ENCODE measurements at places on chromosomes 13 and 19. TPM values are rescaled to one million over a fixed set of nuclear protein-coding genes. Genes with fewer than 3 reads are reported as not detected.

VSTM2B gene
- not detected for total RNA-seq

SIAH3 gene
- not detected for total RNA-seq

IRGC gene
- total RNA-seq: not detected

HSPH1 gene
- total RNA-seq: 105 TPM

FBN3 gene
- 0.05 TPM for total RNA-seq

PROZ gene
- total RNA-seq: not detected

DNA sequence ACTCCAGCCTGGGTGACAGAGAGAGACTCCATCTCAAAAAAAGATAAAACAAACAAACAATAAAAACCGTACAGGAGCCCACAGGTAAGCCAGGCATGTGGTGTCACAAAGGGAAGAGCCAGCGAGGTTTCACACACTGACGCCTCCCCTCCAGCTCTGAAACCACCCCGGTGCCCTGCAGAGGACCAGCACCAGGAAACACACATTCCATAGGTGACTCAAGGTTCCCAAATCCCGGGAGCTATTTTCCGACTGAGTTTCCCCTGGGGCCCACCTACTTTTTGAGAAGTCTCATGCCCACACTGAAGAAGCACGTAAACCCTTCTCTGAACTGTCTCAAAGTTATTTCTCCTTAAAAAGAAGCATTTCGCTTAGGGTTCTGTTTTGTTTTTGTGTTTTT is 40.3 kb downstream of the RHPN2 start:
- peaks cover 47% of the 10 kb centered on the region for H3K4me1 ChIP-seq
- H3K36me3 ChIP-seq: peaks cover 12% of the 10 kb centered on the region
- H3K4me3 ChIP-seq: no peak overlapping the region
- no peaks in the 10 kb centered on the region for H3K27me3 ChIP-seq
- peak overlapping the region; percentile 85 for H3K27ac ChIP-seq
- DNase-seq: peak; percentile 73

DNA sequence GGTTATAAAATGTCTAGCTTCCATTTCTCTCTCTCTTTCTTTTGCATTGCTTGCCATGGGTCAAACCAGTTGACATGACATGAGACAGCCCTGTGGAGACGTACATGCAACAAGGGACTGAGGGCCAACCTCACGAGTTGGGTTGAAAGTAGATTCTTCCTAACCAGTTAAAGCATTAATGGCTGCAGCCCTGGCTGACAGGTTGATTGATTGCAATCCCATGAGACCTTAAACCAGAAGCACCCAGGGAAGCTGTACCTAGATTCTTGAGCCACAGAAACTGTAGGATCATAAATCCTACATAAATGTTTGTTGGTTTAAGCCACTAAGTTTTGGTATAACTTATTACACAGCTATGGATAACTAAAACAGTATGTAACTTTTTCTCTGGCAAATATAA is 373.8 kb downstream of the DACH1 start:
- no peak overlapping the region for H3K4me3 ChIP-seq
- H3K27me3 ChIP-seq: no peaks in the 10 kb centered on the region
- H3K4me1 ChIP-seq: no peaks in the 10 kb centered on the region
- no peak for DNase-seq
- H3K36me3 ChIP-seq: no peaks in the 10 kb centered on the region
- no peak overlapping the region for H3K27ac ChIP-seq

- H3K4me1 ChIP-seq: peaks cover 43% of the 10 kb centered on the region
- DNase-seq: peak; percentile 15
- peak overlapping the region; percentile 86 for H3K4me3 ChIP-seq
- no peaks in the 10 kb centered on the region for H3K36me3 ChIP-seq
These were observed 1.4 kb downstream of the DCUN1D2 start for GRCh38 chr13:113489171-113489548.

DNA sequence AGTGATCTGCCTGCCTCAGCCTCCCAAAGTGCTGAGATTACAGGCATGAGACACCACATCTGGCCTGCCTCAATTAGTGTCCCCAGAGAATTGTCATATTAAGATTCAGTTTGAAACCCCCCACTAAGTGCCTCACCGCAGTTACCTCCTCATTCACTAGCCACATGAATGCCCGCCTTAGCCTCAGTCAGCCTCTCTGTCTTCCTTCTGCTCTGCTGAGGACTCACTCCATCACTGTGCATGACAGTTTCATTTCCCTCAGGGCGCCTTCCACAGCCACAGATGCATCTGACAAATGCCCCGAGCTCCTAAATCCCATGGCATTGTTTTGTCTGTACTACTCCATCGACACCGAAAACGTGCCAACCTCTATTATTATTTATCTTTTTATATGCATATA is 23.3 kb downstream of the MIPEP start:
- no peaks in the 10 kb centered on the region for H3K4me1 ChIP-seq
- no peaks in the 10 kb centered on the region for H3K27me3 ChIP-seq
- no peaks in the 10 kb centered on the region for H3K36me3 ChIP-seq

DNA sequence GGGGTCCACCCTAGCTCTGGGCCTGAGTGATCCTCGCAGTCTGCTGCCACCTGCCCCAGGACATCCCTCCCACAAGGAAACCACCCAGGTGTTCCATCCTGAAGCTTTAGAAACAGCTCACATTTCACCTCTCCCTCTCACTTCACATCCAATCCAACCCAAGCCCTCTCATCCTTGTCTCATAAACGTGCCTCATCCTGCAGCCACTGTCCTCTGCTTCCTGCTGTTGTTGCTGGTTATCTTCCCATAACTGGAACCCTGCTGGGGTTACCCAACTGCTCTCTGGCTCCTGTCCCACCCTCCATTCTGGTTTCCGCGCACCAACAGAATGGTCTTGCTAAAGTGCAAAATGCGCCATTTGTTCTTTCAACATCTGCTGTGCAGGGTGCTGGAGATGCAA is 59.7 kb upstream of the MTIF3 start:
- H3K27ac ChIP-seq: no peak overlapping the region
- H3K4me3 ChIP-seq: no peak overlapping the region
- H3K27me3 ChIP-seq: peaks cover 84% of the 10 kb centered on the region

GRCh38 chr13:111123221-111123620 is 8.1 kb downstream of the ARHGEF7 start:
- H3K4me3 ChIP-seq: no peak overlapping the region
- no peaks in the 10 kb centered on the region for H3K36me3 ChIP-seq
- H3K27me3 ChIP-seq: peaks cover 93% of the 10 kb centered on the region
- H3K27ac ChIP-seq: no peak overlapping the region
- H3K4me1 ChIP-seq: no peaks in the 10 kb centered on the region

GRCh38 chr13:36190771-36191170 is 23.6 kb downstream of the SOHLH2 start:
- peaks cover 23% of the 10 kb centered on the region for H3K4me1 ChIP-seq
- H3K36me3 ChIP-seq: no peaks in the 10 kb centered on the region
- no peaks in the 10 kb centered on the region for H3K27me3 ChIP-seq
- DNase-seq: no peak

DNA sequence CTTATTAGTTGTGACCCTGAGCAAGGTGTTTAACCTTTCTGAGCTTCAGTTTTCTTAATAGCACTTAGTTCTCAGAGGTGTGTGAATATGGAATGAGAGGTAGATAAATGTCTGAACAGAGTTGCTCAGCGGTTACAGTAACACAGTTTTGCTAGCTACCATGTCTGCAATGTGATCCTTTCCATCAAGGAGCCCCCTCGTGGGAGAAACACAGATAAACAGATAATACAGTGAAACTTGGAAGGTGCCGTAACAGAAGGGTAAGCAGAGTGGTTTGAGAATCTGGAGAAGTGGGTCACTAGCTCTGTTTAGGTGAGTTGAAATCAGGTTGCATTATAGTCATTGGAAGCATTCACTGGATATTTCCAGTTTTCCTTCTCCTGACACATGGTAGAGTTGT is 38.9 kb downstream of the IRS2 start:
- H3K4me3 ChIP-seq: no peak overlapping the region
- no peaks in the 10 kb centered on the region for H3K27me3 ChIP-seq
- H3K36me3 ChIP-seq: peaks cover 27% of the 10 kb centered on the region
- H3K4me1 ChIP-seq: peaks cover 43% of the 10 kb centered on the region
- H3K27ac ChIP-seq: peak overlapping the region; percentile 33

DNA sequence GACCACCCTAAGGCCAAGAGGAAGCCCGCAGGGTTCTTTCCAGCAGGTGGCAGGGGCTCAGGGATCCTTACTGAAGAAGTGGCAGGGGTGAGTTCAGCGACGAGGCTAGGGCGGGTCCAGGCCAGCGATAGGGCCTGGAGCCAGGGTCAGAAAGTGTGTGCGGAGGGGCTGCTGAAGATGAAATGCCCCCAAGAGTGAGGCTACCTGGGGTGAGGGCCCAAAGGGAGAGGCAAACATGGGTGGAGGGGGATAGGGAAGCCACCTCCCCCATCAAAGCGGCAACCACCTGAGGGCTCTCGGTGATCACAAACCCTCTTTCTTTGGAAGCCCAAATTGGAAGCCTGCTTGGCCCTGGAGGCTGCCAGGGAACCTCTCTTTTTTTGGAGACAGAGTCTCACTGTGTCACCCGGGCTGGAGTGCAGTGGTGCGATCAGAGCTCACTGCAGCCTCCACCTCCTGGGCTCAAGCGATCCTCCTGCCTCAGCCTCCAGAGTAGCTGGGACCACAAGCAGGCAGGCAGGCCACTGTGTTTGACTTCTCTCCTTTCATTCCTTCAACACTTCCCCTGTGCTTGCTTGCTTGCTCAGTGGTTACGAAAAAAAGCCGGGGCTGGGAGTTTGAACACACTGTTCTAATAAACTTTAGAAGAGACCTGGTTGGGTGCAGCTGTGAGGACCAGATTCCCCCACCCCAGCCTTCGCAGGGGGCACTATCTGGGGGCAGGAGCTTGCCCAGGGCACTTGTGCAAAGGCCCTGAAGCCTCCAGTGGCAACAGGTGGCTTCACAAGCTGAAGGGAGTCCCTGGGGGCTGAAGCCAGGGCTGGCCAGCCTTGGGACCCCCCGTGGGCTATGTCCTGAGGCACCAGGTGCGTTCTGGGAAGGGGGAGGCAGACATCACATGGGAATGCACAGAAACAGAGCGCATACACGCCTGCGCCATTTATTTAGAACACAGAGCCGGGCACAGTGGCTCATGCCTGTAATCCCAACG is 1.4 kb upstream of the ATP8B3 start:
- H3K4me3 ChIP-seq: peak overlapping the region; percentile 60
- no peaks in the 10 kb centered on the region for H3K27me3 ChIP-seq
- H3K27ac ChIP-seq: no peak overlapping the region
- peaks cover 4% of the 10 kb centered on the region for H3K4me1 ChIP-seq
- H3K36me3 ChIP-seq: no peaks in the 10 kb centered on the region

GRCh38 chr19:42172261-42172660 is 40.0 kb upstream of the POU2F2 start:
- H3K4me3 ChIP-seq: no peak overlapping the region
- H3K4me1 ChIP-seq: peaks cover 25% of the 10 kb centered on the region
- H3K36me3 ChIP-seq: no peaks in the 10 kb centered on the region
- H3K27me3 ChIP-seq: peaks cover 16% of the 10 kb centered on the region

- no peak overlapping the region for H3K27ac ChIP-seq
- no peak overlapping the region for H3K4me3 ChIP-seq
- H3K27me3 ChIP-seq: peaks cover 91% of the 10 kb centered on the region
- no peaks in the 10 kb centered on the region for H3K36me3 ChIP-seq
- no peak for DNase-seq
These were observed 10.4 kb downstream of the PNMA8A start for GRCh38 chr19:46460981-46461380.

GRCh38 chr19:7492142-7492541 is 3.3 kb upstream of the PEX11G start:
- H3K27me3 ChIP-seq: no peaks in the 10 kb centered on the region
- H3K4me1 ChIP-seq: peaks cover 39% of the 10 kb centered on the region
- peak; percentile 92 for DNase-seq
- H3K36me3 ChIP-seq: no peaks in the 10 kb centered on the region

- no peak for DNase-seq
- H3K27ac ChIP-seq: no peak overlapping the region
- no peak overlapping the region for H3K4me3 ChIP-seq
- H3K36me3 ChIP-seq: no peaks in the 10 kb centered on the region
- H3K27me3 ChIP-seq: peaks cover 61% of the 10 kb centered on the region
These were observed 79.3 kb upstream of the TM9SF2 start for GRCh38 chr13:99421758-99422585.

GRCh38 chr19:56681702-56682101 is 10.1 kb upstream of the ZNF835 start:
- peaks cover 19% of the 10 kb centered on the region for H3K27me3 ChIP-seq
- no peaks in the 10 kb centered on the region for H3K36me3 ChIP-seq

DNA sequence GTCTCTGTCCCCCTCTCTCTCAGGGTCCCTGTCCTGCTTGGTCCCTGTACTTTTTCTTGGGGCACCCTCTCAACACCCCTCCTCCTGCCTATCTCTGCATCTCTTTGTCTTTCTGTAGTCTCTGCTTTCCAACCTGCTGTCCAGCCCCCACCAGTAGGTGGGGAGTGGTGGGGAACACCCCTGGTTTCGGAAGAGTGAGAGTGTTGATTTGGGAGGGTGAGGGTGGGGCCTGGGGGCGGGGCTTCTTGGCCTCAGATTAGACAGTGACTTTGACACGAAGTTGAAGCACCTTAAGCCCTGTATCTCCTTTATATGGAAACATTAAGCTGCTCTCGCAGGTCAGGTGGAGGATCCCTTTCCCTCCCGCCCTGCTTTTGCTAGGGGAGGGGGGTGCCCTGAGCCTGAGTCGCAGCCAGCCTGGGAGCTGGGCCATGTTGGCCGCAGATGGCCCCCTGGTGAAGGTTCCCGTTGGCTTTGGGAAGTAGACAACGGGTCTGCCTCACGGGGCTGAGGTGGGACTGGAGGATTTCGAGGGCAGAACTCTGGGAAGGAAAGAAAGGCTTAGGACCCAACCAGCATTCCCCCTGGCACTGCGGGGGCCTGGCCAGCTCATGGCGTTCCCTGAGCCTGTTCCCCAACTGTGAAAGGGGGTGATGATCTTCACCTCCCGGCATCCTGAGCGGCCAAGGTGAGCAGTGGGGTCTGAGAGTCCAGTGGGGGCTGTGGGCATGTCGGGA is at the start of gene KCNJ14:
TSS of gene KCNJ14 (plus strand) at position 404 of the 737 bp plus-strand sequence. CDS start 6,151 bp downstream, outside the sequence.
- no peak within 1 kb of the TSS for H3K27ac ChIP-seq
- no peaks in the 10 kb centered on the region for H3K27me3 ChIP-seq
- H3K4me1 ChIP-seq: 0 out of 2 replicates have a peak, but pooled peaks cover 12% of the 10 kb centered on the region
- H3K4me3 ChIP-seq: no peak within 1 kb of the TSS

DNA sequence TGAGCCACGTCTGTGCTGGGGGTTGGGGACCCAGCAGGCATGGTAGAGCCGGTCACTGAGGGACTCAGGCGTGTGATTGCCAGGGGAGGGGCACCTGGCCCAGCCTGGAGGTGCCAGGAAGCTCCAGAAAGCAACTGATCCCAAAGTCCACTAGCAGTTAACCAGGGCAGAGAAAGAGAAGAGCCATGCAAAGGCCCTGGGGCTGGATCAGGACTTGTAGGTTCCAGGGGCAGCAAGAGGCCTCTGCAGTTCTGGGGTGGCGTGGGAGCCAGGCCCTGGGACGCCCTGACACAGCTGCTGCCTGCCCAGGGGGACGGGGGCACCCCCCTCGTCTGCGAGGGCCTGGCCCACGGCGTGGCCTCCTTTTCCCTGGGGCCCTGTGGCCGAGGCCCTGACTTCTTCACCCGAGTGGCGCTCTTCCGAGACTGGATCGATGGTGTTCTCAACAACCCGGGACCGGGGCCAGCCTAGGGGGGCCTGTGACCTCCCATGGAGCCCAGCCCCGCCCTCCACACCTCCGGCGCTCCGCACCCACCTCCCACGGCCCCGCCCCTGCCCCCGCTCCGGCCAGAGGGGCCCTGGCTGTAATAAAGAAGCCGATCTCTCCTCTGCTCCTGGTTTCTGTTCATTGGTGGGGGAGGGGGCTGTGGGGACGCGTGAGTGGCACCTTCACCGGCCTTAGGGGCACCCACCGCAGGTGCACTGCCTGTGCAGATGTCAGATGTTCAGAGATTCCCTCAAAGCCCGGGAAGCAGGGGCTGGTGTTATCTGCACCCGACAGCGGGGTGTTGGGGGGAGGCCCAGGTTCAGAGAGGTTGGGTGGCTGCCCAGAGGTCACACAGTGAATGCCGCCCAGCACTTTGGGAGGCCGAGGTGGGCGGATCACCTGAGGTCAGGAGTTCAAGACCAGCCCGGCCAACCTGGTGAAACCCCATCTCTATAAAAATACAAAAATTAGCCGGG is 4.1 kb downstream of the AZU1 start:
- H3K36me3 ChIP-seq: no peaks in the 10 kb centered on the region
- H3K4me3 ChIP-seq: no peak overlapping the region
- no peak for DNase-seq
- H3K4me1 ChIP-seq: no peaks in the 10 kb centered on the region
- H3K27me3 ChIP-seq: peaks cover 18% of the 10 kb centered on the region

All from PC-9 (cell line).